Stimulated activated CD4-positive, alpha-beta T cell treated with anti-CD3 and anti-CD28 coated beads, Interleukin-15, amount 100 ng/mL, for 48 hours (primary cell): ENCODE measurements at places on chromosomes 6 and 20.

GRCh38 chr20:35312318-35312717 lies 20.1 kb upstream of the FAM83C start:
- DNase-seq, result no peak

- no peak for DNase-seq
Measured at GRCh38 chr6:166570929-166571713, 15.4 kb downstream of the RAMACL start.

DNA sequence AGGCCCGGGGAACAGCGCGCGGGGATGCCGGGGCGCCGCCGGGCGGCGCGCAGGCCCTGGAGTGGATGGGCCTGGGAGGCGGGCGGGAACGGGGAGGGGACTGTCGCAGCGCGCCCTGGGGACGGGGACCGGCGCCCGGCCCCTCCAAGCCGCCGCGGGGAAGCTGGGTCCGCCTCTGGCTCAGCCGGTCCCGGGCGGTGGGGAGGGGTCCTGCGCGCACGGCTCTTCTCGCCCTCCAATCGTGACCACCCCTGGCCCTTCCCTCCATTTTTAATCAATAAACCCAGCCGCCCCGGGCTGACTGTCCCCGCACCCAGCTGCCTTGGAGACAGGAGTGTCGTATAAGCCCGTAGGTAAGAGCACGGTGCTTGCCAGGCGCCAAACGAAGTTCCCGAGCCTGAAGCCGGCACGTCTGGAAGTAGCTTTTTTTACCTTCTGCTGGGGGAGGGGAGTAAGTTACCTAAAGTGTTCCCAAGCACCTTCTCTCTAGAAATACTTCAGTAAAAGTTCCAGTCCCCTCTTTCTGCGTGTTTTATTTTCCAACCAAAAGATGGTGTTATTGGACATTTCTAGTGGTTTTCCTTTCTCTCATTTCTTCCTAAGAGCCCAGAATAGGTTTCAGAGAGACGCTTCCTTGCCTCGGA lies 780 bp upstream of the TAF4 start:
- peak; percentile 25 for DNase-seq

GRCh38 chr20:31717478-31718201 lies 5.0 kb downstream of the BCL2L1 start:
- DNase-seq, result no peak

DNA sequence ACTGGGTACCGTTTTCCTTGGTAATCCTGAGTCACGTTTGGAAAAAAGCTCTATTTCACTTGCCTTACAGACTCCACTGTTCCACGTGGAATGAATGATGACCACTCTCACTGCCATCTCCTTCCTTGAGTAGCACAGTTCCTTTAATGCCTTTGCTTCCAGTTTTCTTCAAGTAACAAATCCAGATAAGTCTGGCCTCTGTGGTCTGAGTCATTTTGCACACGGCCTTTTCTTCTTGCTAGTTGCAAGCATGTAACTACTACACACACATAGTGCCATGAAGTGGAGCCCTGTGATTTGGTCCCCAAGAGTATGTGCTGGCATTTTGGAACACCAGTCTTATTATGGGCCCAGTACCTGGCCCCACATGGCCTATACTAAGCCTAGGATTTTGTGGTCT lies 182.8 kb downstream of the SASH1 start:
- no peak for DNase-seq

DNA sequence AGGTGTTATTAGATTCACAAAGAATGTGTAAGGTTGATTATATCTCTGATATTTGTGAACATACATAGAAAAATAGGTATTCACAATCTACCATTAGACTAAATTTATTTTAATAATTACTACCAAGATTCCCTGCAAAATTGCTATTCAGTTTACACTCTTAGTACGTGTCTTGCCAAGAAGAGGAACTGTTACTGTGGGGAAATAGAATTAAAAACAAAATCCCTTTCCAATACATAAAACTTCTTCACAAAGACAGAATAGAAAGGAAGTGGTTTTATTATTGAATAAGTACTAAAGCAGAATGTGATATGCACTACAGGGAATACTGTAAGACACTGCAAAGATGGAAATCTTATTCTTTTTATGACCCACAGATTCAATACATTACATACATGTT lies 17.0 kb downstream of the RAB32 start:
- DNase-seq, result no peak
